Small intestine (tissue), 16 donors: ENCODE measurements at places on chromosomes 5 and 9. TPM values are rescaled to one million over a fixed set of nuclear protein-coding genes. Genes with fewer than 3 reads are reported as not detected.

DNA sequence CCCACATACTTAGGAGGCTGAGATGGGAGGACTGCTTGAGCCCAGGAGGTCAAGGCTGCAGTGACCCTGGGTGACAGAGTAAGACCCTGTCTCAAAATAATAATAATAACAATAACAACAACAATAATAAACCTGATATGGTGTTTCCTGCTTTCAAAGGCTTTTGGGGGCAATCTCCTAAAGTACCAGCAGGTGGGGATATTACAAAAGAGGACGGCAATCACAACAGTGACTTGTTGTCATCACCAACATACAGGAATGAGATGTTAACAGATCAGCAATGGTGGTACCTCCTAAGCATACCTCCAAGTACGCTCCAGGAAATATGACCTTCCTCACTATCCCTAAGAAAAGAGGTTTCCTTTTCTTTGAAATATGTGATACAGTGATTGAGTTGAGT, 91.1 kb upstream of the RNF180 start:
- peak; percentile 16 for DNase-seq

The BTNL3 gene
- polyA plus RNA-seq = 162 TPM

DNA sequence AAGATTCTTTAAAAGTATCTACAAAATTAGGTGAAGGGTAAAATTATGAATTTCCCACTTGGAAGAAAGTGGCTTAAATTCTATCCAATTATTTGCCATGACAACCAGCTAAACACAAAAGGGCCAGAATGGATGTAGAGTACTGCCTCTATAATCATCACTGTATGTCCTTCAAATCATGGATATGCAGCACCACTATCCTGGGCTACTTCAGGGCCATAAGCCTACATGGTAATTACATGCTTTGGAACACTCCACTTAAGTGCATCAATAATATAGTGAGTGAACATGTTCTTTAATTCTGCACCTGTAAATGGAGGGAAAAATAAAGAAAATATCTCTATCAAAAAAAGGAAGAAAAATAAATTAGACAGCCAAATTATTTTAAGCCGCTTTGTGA, 575.2 kb downstream of the ISL1 start:
- no peak for DNase-seq

GRCh38 chr9:136010615-136011361, 49.6 kb upstream of the UBAC1 start:
- DNase-seq = no peak

The ACOT12 gene
- 0.31 TPM for polyA plus RNA-seq

The GMCL2 gene
- 0.03 TPM for polyA plus RNA-seq

DNA sequence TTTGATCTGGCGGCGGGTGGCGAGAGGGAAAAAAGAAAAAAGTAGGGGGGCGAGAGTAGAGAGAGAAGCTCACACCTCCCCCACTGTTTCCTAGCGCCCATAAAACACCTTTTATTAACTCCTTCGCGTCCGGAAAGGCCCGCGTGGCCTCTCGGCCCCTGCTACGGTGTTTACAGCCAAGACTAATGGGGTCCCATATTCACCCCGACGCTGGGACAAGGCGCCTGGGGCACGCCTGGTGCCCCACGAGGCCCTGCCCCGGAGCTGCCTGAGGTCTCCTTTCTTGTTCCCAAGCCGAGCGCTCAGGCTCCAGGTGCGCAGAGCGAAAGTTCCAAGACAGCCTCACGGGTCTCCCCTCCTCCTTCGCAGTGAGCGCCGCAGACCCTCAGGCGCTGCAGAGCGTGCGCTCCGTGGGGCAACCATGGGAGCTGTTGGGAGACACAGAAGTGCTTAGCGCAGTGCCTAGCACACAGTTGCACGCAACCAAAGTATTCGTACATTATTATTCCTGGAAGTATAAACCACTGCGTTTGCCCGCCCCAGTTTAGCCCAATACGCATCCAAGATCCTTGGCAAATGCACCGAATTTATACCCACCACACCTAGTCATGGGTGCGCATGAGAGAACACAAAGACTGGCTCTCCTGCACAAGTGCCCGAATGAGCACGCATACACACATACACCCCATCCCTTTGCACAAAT, 4.3 kb downstream of the HAND1 start:
- no peak for DNase-seq

The FGF1 gene
- polyA plus RNA-seq = 0.65 TPM

The PCDHB15 gene
- 0.22 TPM for polyA plus RNA-seq
